ENCODE measurements at places on chromosomes 7 and 10.

- DNase-seq = no peak
These were observed 126.0 kb upstream of the WNT16 start for GRCh38 chr7:121202834-121203233.

DNA sequence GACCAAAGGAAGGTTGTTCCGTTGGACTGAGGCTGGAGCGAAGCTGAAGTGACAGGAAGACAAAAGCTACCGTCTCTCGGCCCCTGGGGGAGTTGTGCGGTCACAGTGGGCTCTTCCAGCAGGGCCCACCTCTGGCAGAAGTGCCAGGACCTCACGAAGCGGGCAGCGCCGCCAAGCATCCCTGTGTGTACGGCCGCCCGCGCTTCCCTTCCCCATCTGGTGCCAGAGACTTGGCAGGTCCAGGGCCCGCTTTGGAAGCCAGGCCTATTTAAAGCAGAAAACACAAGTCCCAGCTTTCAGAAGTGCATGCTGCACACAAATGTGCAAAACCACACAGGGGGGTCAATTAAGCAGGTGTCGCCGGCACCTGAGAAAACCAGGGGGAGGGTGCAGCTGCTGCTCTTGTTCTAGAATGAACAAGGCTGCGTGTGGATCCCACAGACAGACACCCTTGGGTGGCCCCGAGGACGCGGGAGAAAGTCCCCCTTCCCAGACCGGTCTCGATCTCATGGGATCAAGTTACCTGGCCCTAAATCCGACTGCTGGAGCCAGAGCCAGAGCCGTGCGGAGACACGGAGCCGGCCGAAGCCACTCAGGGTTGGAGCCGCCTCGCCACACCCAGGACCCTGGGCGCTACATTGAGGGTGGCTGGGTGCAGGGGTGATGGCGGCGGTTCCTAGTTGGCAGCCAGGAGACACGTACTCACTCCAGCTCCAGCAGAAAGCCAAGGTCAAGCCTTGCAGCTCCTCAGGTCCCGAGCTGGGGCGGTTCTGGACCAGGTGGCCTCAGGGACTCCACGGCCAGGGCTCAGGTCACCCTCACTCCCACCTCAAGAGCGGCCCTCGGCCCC lies 51.8 kb upstream of the PPP2R2D start:
- DNase-seq = no peak

GRCh38 chr10:71975871-71976725 lies 11.9 kb downstream of the CHST3 start:
- DNase-seq = no peak

- DNase-seq = no peak
These were observed 61.1 kb upstream of the ZMIZ1 start for GRCh38 chr10:79007421-79008319.

All from hematopoietic multipotent progenitor cell treated with erythropoietin and hydrocortisone succinate and interleukin-3 and kit ligand, for 15 days (in vitro differentiated cells).